COLO829 (cell line): ENCODE measurements at places on chromosomes 16 and 17.
A peak's percentile ranks its signal among the peaks of the same experiment; 100 is the strongest.

- DNase-seq, result no peak
These were observed 20.8 kb downstream of the TRPV2 start for GRCh38 chr17:16435925-16436886.

DNA sequence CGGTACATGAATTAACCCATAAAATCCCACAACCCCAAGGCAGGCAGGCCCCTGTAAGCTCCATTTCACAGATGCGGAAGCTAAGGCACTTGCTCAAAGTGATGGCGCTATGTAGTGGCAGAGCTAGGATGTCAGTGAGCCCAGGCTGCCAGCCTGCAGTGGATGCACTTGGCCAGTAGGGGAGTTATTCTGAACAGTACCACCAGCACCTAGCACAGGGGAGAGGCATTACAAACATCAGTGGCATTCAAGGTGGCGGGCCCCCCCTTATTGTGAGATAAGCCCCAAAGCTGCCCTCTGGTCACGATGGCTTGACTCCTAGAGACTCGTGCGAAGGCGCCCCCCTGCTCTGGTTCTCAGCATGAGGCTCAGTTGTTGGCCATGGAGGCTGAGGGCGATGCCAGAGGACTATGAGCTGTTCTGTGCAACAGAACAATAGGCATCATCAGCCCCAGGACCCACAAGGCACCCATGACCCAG lies 33.8 kb downstream of the GTF3C1 start:
- DNase-seq, result peak; percentile 33

DNA sequence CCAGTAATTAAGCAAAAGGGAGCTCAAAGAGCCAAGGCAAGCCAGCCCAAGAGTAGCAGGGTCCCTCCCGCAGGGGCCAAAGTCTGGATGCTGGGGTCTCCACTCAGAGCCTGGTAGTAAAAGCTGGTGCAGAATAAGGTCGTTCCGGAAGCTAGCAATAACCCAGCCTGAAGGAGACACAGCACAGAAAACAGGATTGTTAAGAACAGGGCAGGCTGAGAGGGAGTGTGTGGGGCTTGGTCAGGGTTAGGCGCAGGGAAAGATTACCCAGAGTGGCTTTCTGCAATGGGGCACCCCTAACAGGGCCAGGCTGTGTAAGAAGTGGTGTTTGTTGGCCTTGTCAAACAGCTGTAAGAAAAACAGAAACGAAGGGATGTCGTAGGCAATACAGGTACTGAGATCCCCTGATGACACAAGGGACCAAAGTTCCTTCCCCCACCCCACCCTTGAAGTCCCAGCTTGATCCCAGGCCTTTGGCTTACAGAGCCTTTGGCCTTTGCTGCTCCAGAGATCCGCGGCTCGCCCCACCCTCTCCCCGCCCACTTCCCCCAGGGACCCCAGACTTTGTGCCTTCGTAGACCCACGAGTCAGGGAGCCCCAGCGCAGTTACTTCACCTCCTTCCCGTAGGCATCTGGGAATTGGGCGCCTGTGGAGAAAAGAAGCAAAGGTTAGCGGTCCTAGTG lies 712 bp downstream of the TMEM256 start:
- DNase-seq, result no peak

DNA sequence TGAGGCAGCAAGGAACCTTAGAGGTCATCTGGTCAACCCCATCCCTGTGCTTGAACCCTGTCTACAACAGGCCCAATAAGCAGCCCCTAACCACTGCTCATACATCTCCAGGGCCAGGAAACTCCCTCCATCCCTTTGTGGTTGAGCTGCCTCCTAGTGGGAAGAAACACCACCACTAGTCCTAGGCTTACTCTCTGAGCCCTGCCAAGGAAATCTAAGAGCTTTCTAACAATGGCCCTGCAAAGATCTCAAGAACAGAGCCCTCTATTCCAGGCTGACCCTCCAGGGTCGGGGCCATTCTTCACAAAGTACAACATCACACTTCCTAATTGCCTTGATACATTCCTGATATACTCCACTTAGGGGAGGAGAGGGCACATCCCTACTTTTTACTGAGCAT lies 5.8 kb downstream of the ACLY start:
- no peak for DNase-seq

DNA sequence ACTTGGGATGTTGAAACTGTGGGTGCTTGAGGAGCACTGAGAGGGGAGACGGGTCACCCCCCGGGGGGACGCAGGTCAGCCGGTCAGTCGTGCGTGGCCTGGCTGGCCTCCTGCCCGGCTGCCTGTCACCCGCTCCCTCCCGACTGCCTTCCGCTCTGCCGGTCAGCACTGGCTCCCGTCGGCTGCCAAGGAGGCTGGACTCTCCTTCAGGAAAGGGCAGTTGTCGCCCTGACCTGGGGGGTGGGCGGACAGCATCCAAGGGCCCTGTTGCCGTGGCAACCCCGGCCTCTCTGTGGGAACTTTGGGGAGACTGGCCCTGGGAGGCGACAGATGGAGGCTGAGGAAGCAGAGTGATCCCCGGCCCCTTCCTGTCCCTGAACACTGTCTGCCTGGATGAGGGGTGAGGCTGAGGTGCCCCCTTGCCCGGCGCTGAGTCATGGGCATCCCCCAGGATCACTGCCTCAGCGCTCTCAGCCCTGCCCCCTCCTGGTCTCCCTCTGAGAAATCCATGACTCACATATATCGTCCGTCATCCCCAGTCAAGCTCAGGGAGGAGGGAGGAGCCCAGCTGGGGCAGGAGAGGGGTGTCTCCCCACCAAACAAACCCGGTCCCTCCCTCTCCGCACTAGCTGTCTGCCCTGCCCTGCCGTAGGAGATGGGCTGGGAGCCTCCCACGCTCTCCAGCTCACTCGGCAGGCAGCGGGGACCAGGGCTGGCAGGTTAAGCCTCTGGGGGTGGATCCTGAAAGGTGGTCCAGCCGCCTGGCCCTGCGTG lies at the start of gene ADGRG1:
Gene ADGRG1, plus strand, starts transcription at position 623 of the 774 bp plus-strand sequence. CDS start 21,658 bp downstream, outside the sequence.
- peak; percentile 79 for DNase-seq

GRCh38 chr17:6489016-6489550 lies 44.8 kb downstream of the PIMREG start:
- no peak for DNase-seq
